Body of pancreas (tissue), 4 donors: ENCODE measurements at places on chromosomes 6 and 20. TPM values are rescaled to one million over a fixed set of nuclear protein-coding genes. Genes with fewer than 3 reads are reported as not detected.

FOXP4 gene
- 8.6 TPM for total RNA-seq

KIF25 gene
- total RNA-seq = not detected

IRF4 gene
- not detected for total RNA-seq

CLDN20 gene
- total RNA-seq = not detected

RAB32 gene
- total RNA-seq = 17.9 TPM

GCNT2 gene
- total RNA-seq = 7.6 TPM

RBPJL gene
- total RNA-seq = 306 TPM

CST1 gene
- not detected for total RNA-seq

SLC35D3 gene
- not detected for total RNA-seq

DYNLT1 gene
- 39.2 TPM for total RNA-seq

TRAPPC3L gene
- not detected for total RNA-seq

BCKDHB gene
- 11.5 TPM for total RNA-seq

C6orf58 gene
- not detected for total RNA-seq

GPR6 gene
- total RNA-seq = not detected

MUC22 gene
- total RNA-seq = not detected

SMIM28 gene
- not detected for total RNA-seq

RIMS1 gene
- total RNA-seq = 0.78 TPM
